Activated naive CD4-positive, alpha-beta T cell (primary cell): ENCODE measurements at places on chromosomes 2 and 18.
A peak's percentile ranks its signal among the peaks of the same experiment; 100 is the strongest.

GRCh38 chr2:168025487-168026202 lies 221.8 kb downstream of the STK39 start:
- no peak for DNase-seq

- no peak for DNase-seq
Observed at GRCh38 chr2:78077633-78078032, 555.5 kb upstream of the LRRTM4 start.

DNA sequence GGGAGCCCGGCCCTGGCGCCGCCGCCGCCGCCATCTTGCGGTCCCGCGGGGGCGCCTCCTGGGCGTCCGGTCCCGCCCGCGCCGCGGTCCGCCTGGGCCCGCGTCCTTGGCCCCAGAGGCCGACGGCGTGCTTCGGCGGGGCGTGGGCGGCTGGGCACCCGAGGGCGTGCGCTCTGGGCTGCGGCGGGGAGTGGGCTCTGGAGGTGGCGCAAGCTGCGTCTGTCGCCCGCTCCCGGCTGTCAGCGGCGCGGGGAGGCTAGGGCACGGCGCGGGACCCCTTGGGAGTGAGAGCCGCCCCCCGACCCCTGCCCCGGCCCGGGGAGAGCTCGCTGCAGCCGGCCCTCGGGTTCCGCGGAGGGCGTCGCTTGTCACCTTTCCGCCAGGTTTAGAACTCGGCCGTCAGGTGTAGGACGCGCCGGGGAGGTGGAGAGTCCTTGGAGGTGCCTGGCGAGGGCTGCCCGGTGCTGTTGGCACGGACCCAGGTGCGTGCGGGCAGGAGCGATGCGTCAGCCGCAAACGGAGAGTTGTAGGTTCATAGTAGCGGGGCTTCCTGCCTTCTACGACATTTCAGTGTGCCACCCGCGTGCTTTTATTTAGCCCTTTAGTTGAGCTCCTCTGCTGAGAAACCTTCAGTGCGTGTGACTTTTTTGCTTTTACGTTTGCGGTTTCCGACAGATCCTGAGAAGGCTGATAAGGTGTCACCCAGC lies 921 bp downstream of the VAPA start:
- DNase-seq = peak; percentile 51

GRCh38 chr2:202377207-202377761 lies 1.2 kb downstream of the BMPR2 start:
- no peak for DNase-seq

GRCh38 chr2:115574667-115575066 lies 1132.2 kb downstream of the DPP10 start:
- DNase-seq = no peak

DNA sequence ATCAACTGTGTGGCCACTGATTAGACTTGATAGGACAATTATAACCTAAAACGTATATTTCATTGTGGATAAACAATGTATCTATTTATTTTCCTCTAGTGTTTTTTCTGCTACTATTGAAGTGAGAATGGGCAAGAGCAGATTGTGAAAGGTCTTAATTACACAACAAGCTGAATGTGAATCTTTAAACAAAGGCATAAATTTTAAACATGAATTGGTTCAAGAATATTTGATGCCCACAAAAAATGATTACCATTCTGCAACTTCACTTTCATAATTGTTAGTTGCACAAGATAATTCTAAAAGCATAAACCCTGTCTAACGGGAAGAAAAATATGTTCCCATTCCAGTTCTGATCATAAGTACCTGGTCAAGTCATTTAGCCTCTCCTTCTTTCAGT lies 285.6 kb downstream of the GULP1 start:
- DNase-seq = no peak

GRCh38 chr2:239944694-239945551 lies 80.2 kb downstream of the NDUFA10 start:
- DNase-seq = no peak

GRCh38 chr2:41414486-41415230 lies 633.2 kb upstream of the PKDCC start:
- DNase-seq = no peak

DNA sequence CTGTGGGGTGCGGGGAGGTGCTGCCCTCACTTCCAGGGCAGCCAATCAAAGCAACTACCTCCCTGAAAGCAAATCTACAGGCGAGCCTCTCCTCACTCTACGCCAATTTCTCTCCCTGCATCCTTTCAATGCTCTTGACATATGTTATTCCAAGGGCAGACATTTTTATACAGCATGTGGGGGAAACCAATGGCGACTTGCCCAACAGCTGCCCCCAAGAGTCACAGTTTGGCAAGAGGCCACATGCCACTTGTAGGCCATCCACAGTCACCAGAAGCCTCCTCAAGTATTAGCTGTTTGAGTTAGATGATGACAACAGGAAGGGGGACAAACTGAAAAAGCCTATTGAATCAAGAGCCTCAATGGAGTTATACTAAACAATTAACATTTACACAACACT lies 114.6 kb downstream of the MYO5B start:
- no peak for DNase-seq

DNA sequence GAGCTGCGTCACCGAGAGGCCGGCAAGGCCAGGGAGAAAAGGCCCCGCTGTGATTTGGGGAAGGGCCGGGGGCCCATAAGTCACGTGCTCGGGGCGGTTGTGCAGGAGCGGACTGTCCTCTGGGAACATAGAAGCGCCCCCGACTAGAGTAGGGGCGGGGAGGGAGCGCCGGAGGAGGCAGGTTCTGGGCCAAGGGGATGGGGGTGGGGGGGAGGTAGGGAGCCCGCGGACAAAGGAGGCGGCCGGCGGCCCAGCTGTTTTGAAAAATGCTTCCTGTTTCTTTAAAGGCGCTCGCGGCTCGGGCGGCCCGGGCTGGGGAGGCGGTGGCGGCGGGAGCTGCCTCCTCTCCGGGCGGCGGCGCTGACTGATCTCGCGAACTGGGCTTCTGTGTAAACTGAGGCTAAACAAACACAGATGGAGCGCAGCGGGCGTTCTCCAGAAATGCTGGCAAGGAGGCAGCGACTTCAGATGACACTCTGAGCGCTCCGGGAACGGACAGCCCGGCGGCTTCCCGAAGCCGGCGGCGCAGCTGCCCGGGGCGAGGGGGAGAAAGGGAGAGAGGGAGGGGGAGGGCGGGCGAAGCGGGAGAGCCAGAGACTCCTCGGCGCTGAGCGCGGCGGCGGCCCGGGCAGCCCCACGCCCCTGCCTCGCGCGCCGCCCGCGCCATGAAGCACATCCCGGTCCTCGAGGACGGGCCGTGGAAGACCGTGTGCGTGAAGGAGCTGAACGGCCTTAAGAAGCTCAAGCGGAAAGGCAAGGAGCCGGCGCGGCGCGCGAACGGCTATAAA lies at the start of gene ATOH8:
ATOH8 (plus strand) TSS at position 467 of the 788 bp plus-strand sequence; CDS start at position 666, 199 bp downstream.
- no peak for DNase-seq

GRCh38 chr2:48433682-48434081 lies 96.3 kb upstream of the STON1 start:
- no peak for DNase-seq

GRCh38 chr18:22020127-22020866 lies 149.1 kb upstream of the GATA6 start:
- no peak for DNase-seq

- no peak for DNase-seq
Observed at GRCh38 chr2:12434630-12435098, 282.1 kb upstream of the TRIB2 start.

DNA sequence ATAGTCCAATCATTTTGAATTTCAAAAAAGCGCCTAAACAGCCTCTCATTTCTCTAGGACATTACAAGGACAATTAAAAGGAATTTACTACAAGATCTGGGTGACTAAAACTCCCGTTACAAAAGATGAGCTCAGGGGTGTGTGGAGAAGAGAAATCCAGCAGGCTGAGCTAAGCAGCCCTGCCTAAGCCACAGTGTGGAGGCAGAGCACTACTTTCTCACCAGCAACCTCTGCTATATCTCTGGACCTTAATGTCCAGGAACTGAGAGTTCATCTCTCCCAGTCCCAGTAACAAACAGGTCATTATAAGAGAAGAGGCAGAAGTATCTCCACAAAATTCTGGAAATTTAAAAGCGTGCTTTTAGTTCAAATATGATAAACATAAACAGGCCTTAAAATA lies 18.9 kb upstream of the ANKRD62 start:
- no peak for DNase-seq

- no peak for DNase-seq
Observed at GRCh38 chr2:85584354-85584856, at the start of gene VAMP5. Gene VAMP5, plus strand, starts transcription at chr2:85584431. Its CDS starts 60 bp downstream, at chr2:85584491.

DNA sequence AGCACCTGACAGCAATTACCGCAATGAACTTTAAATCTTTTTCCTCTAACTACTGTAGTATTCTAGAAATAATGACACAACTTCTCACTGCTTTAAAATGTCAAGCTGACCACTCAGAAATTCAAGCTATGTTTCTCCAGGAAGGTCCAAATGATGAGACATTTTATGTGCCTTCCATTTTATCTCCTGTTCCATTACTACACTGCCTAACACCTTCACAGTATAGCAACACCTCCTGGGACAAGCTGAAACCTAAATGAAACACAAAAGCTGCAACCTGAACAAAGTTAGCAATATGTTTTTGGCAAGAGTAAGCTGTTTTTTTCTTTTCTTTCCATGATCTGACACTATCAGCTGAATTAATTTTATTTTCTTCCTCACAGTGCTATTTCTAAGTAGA lies 81.9 kb downstream of the IKZF2 start:
- no peak for DNase-seq

DNA sequence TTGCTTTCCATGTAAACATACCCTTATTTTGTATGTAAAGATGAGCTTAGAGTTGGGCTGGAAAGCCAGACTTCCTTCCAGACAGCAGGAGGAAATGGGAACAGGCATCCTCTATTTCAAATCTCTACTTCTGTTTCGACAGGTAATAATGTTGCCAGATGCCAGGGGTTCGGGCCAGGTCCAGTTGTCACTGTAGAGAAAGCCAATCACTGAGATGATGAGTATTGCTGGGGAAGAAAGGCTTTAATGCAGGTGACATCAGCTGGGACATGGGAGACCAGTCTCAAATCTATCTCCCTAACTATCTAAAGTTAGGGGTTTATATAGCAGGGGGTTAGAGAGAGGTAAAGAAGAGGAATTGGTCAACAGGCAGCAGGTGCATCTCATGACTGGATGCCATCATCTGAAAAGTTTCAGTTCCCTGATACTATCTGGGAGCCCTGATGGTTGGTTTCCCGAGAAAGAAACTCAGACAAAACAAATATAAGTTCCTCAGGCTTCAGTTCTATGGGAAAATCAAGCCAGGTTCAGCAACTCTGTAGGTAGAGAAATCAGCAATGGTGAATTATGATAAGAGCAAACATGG lies 9.3 kb upstream of the MTCL1 start:
- DNase-seq = no peak

GRCh38 chr2:128644718-128645256 lies 326.1 kb upstream of the HS6ST1 start:
- no peak for DNase-seq

DNA sequence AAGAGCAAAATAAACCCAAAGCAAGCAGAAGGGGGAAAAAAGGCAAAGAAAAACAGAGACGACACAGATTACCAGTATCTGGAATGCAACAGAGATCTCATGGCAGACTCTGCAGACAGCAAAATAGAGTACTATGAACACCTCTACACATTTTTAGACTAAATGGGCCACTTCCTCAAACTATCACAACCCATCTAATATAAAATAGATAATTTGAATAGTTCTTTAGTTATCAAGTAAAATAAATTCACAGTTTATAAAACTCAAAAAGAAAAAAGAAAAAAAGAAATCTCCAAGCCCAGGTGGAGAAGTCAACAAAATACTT lies 16.6 kb downstream of the SESTD1 start:
- DNase-seq = no peak

DNA sequence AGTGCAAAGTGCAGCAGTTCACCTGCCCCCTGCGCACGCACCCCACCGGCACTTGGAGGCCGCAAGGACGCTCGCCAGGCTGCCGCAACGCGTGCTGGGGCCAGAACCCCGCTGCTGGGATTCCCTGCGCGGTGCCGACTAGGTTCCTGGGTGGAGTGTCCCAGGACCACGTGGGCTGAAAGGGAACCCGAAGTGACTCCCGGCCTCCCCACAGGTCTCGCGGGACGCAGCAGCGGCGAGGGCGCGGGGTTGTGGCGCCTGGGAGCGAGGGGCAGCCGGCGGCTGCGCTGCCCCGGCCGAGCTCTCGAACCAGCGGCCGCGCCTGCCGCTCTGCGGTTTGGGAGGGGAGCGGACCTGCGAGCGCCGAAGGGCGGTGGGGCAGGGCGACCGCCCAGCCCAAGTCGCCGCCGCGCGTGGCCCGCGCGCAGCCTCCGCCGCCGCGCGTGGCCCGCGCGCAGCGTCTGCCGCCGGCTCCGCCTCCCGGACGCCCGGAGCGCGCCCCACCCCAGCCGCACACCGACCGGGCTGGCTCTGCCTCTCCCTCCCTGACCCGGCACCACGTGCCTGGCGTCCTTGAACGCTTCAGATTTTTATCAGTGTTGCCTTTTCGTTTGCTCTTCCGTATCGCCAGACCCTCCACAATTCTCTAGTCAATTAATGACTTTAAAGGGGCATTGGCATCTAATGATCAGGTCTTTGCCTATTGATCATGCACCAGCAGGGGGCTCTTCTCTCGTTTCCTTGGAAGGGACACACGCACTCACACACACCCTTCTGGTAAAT lies at the start of gene FTCDNL1:
FTCDNL1 (minus strand) TSS at position 475 of the 783 bp plus-strand sequence. CDS start 2,230 bp downstream, outside the sequence.
- DNase-seq = peak; percentile 22

DNA sequence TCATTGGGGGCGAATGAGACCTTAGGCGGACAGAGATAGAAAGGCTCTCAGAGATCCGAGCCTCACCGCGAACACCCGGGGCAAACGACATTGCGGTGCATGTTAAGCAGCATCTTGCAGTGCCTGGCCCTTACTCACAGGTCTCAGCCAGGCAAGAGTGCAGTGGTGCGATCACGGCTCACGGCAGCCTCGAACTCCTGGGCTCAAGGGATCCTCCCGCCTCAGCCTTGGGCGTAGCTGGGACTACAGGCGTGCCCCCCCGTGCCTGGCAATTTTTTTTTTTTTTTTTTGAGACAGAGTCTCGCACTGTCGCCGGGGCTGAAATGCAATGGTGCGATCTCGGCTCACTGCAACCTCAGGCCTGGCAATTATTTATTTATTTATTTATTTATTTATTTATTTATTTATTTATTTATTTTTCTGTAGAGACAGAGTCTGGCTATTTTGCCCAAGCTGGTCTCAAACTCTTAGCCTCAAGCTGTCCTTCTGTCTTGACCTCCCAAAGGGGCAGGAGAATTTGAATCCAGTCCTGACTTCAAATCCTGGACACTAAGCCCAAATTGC lies 1.3 kb downstream of the LAMA3 start:
- DNase-seq = no peak

DNA sequence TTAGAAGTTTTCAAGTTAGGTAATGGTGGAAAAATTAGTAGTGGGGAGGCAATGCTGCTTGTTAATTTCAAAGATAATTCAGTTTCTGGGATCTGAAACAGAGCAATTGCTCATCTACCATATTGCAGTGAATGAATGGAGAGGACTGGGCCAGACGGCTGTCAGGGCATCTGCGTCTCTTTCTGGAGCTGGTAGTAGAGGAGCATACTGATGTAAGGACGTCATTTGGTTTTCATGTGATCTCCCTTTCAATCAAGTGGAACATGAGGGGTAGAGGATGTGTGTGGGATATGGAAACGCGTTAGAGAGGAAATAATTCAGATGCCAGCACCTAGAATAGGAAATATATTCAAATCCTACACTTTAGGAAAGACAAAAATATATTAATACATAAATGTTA lies 490.3 kb downstream of the ADCYAP1 start:
- no peak for DNase-seq
